ENCODE measurements at places on chromosomes 7 and 10.

DNA sequence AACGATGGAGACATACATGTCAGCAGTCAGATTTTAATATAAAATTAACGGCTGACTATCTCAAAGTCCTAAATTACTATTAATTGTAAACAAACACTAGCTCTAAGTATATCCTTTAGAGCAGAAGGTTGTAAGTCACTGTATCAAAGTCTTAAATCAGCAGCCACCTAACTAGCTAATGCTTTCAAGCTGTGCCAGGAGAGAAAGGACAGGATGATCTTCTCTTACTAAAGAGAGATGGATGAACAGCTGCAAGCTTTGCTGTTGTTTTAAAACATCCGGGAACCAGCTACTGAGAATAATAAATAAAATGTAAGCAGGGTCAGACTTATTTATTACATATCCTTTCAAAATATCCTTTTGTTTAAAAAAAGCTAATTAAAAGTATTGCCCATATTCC is 24.0 kb upstream of the ABLIM1 start:
- no peak for DNase-seq

GRCh38 chr10:61964949-61965702 is 63.6 kb downstream of the ARID5B start:
- DNase-seq: no peak

DNA sequence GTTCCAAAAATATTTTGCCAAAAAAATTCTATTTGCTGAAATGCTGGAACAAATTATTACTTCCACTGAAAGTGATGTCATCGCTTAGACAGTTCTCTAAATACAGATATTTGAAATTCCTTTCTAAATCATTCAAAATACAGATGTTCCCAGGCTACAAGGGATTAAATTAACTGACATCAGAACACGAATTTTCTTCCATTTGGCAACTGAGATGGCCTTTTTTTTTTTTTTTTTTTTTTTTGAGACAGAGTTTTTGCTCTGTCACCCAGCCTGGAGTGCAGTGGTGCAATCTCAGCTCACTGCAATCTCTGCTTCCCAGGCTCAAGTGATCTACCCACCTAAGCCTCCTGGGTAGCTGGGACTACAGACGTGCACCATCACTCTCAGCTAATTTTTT is 57.0 kb downstream of the P4HA1 start:
- no peak for DNase-seq

GRCh38 chr10:84863675-84864074 is 535.3 kb downstream of the CCSER2 start:
- DNase-seq: no peak

DNA sequence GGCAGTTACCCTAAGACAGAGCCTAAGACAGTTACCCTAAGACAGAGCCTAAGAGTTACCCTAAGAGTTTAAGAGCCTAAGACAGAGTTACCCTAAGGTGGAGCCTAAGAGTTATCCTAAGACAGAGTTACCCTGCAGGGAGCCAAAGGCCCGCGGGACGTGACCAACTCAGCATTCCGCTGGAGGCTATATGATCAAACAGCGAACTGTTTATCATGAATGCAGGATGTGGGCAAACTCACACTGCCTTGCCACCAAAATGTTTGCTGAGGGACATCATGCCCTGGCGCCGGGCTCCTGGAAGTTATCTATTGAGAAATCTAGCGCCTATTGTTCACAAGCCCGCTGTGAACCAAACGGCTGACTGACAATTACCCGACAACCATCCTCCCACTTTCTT is 49.9 kb downstream of the BLVRA start:
- DNase-seq: no peak

DNA sequence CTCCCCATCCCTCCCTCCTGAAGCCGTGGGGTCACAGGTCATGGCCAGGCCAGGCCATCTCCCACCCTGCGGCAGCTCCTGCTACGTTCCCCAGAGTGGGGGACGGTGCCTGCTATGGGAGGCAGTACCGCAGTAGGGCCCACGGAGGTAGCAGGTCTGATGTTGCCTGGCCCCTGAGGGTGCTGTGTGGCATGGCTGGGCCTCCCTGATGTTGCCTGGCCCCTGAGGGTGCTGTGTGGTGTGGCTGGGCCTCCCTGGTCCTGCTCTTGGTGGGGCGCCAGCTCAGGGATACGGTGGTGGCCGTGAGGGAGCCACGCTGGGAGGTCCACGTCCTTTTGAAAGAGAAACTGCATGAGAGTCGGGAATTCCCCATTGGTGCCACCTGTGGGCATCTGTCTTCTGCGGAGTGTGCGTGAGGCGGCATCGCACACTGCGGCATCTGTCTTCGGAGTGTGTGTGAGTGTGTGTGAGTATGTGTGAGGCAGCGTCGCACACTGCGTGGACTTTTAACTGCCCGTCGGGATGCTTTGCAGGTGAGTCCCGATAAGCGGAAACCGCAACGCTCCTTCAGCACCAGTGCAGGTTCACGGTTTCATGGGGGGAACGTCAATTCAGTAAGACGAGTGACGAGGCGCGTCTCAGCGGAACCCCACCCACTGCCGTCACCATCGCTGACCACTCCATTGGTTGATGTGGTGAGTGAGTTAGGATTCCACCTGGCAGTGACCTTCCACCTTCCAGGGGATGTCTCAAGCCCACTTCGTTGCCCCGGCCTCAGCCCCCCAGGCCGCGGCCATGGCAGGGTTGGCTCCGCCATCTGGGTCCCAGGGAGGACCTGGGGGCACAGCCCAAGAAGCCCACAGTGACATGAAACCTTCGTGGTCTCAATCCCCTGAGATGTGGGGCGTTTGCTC is 51.2 kb upstream of the CFAP46 start:
- DNase-seq: no peak

DNA sequence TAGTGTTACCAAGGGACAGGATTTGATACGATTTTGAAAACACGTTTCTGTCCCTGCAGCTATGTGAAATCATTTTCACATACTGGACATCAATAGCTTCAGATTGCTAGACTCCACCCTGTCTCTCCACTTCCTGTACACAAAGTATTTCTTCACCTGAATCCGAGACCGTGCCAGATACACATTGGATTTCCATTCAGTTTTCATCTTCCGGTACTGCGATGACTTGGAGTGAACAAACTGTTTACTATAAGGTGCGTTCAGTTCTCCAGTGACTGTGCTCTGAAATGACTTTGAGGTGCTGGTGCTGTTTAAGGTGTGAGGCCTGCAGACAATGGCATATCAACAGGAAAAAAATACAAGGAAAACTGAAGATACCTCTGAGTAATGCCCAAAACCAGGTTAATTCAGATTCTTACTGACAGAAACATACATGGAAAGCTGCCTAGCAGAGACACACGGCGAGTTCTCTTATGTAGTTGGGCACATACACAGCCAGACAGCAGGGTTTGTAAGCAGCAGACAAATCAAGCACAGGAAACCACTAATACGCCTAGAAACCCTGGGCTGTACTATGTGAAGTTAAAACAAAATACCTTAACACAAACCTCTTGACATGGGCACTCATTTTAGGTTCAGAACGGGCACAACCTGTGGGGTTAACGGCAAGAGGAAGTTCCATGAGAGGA is 119.2 kb downstream of the GALNT11 start:
- no peak for DNase-seq

- DNase-seq: no peak
Measured at GRCh38 chr7:158957921-158958491, 101.6 kb downstream of the DYNC2I1 start.

- DNase-seq: no peak
Measured at GRCh38 chr7:141251957-141252356, 178.1 kb downstream of the TMEM178B start.

GRCh38 chr10:119090968-119091367 is 10.4 kb upstream of the EIF3A start:
- no peak for DNase-seq

- no peak for DNase-seq
Measured at GRCh38 chr7:41536873-41537665, 165.8 kb downstream of the INHBA start.
